ENCODE measurements at places on chromosomes 5 and 9.

- no peak for DNase-seq
Observed at GRCh38 chr5:160605266-160605665, 183.6 kb downstream of the PTTG1 start.

DNA sequence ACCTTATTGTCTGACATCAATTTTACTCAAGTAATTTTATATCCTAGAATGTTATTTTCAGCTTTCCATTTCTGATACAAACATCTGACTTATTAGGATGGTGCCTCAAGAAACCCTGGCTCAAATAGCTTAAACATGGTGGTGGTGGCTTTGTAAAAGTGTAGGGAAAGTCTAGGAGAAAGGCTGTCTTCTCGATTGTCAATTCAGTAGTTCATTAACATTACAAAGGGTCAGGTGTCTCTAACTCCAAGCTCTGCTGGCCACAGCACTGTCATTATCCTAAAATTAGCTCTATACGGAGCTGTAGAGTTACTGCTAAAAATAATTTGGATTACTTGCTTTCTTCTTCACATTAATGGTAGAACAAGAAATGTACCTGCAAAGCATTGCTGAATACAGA lies 1360.1 kb upstream of the CDH6 start:
- DNase-seq = no peak

DNA sequence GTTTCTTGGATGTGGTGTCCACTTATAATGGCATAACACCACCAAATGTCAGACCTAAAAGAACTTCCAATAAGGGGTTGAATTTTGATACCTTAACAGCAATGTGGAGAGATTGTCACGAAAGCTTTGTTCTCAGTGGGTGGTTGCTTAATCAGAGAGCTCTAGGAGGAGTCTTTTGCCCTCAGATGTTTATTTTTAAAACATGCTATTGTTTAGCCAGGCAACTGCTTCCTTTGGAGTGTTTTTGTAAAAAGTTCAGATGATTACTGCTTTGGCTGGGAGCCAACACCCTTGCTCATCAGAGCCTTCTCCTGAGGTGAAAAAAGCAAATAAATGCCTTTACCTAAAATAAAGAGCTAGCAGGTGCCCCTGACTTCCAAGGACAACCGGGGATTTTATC lies 65.0 kb downstream of the SLC1A1 start:
- DNase-seq = no peak

GRCh38 chr5:5309645-5310044 lies 112.8 kb upstream of the ICE1 start:
- no peak for DNase-seq

DNA sequence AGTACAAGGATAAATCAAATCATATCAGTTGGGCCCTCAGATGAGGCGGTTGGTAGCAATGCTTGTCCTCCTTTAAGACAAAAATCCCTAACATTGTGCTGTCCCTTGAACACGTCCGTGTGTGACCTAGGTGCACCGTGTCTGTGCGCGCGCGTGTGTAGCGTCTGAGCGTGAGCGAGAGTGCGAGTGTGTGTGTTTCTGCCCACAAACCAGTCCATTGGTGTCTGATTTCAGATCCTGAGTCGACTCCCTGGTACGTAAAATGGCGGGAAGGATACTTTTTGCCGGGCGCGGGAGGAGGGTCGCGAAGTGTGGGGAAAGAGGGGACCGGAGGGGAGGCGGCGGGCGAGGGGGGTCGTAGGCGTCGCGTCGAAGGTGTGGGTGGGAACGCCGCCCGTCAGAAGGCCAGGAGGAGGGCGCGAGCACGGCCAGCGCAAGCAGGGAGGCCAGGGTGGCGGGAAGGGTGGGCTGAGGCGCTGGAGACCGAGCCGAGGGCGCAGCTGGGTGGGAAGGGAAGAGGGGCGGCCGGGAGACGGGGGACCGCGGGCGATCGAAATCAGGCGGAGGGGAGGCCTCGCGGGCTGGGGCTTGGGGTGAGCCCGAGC lies 8.9 kb downstream of the OTP start:
- no peak for DNase-seq

DNA sequence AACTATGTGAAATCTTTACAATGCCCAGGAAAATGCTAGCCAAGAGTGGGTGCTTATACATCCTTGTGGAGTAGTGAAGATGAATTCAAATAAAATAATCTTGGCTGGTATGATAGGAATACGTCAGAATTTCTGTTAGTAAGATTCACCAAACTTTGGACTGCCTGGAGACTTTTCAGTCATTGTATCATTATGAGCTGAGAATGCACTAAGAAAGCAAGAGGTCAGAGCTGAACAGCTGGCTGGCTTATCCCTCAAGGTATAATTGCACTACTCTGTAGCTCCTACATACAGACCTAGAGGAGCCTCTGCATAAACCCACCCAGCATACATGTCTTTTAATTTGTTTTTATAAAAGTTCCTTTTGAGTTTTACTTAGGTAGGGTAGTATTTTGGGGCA lies 568.5 kb upstream of the RIOK2 start:
- no peak for DNase-seq

GRCh38 chr9:37602817-37603216 lies 10.4 kb upstream of the TOMM5 start:
- DNase-seq = no peak
